ENCODE measurements at places on chromosomes 5 and 9. TPM values are rescaled to one million over a fixed set of nuclear protein-coding genes. Genes with fewer than 3 reads are reported as not detected.

The IFNA2 gene
- not detected for polyA plus RNA-seq

DNA sequence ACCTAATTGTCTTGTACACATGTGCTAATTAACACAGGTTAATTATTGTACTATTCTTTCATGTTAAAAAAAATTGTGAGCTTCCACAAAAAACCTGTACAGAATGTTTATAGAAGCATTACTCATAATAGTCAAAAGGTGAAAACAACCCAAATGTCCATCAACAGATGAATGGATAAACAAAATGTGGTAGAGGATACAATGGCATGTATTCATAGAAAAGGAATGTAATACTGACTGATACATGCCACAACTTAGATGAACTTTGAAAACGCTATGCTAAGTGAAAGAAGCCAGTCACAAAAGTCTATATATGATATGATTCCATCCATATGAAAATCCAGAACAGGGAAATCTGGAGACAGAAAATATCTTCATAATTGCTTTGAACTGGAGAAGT lies 25.6 kb downstream of the RRAGA start:
- DNase-seq, result no peak

DNA sequence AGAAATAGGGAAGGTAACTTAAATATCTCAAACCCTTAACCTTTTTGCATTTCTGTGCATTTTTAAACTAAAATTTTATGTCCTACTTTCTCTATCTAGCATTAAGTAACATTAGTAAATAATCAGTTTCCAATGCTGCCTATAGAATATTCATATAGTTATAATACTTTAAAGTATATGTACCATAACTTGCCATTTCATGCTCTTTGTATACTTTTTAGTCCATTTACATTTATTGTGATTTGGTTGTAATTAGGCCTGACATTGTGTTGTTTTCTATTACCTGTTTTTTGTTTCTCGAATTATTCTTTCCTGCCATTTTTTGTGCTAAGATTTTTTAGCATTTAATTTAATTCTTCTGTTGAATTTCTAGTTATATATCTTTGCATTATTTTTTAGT lies 13.7 kb downstream of the SLC12A2 start:
- DNase-seq, result no peak

The SLC25A48 gene
- 0.19 TPM for polyA plus RNA-seq

GRCh38 chr5:661891-662750 lies 31.0 kb downstream of the TPPP start:
- DNase-seq, result no peak

The CCDC187 gene
- 0.06 TPM for polyA plus RNA-seq

DNA sequence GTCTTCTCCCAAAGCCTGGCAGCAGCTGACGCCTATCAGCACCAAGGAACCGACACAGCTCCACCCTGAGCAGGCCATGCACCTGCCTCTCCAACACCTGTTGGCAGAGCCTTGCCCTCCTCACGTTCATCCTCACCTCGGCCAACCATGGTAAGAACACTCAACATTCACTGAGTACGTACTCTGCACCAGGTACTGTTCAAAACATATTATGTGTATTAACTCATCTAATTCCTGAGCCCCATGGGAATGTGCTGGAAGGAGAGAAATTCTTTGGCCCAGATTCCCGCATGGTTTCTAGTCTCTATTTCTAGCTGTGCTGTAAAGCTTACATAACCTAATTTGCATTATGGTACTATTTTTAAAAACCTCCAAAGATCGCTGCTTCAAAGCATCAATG lies 86.1 kb downstream of the GPR21 start:
- DNase-seq, result no peak

The ABLIM3 gene
- 89.7 TPM for polyA plus RNA-seq

- DNase-seq, result no peak
Observed at GRCh38 chr5:78691084-78691960, 42.8 kb upstream of the LHFPL2 start.

The MLANA gene
- 0.80 TPM for polyA plus RNA-seq

The PAEP gene
- not detected for polyA plus RNA-seq

The GOLM1 gene
- 49.1 TPM for polyA plus RNA-seq

DNA sequence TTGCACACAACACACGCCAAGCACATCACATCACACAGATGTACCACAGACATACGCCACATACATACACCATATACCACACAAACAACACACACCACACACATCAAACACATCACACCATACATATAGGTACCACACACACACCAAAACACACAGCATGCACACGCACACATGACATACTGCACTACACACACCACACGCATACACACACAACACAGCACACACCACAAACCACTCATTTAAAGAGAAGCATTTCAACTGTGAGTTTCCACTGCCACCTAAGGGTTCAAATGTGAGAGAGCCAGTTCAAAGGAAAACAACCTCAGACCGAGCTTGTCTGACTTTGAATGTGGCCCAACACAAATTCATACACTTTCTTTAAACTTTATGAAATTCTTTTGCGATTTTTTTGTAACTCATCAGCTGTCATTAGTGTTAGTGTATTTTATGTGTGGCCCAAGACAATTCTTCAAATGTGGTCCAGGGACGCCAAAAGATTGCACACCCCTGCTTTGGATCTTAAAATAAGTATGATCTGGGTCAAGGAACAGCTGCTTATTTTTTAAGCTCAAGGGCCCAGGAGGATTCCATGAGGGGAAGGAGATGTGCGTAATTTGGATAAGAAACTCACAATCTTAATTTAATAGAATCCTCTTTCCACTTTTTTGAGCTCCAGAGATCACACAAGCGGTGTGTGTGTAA lies 494.6 kb downstream of the GADD45G start:
- DNase-seq, result no peak

DNA sequence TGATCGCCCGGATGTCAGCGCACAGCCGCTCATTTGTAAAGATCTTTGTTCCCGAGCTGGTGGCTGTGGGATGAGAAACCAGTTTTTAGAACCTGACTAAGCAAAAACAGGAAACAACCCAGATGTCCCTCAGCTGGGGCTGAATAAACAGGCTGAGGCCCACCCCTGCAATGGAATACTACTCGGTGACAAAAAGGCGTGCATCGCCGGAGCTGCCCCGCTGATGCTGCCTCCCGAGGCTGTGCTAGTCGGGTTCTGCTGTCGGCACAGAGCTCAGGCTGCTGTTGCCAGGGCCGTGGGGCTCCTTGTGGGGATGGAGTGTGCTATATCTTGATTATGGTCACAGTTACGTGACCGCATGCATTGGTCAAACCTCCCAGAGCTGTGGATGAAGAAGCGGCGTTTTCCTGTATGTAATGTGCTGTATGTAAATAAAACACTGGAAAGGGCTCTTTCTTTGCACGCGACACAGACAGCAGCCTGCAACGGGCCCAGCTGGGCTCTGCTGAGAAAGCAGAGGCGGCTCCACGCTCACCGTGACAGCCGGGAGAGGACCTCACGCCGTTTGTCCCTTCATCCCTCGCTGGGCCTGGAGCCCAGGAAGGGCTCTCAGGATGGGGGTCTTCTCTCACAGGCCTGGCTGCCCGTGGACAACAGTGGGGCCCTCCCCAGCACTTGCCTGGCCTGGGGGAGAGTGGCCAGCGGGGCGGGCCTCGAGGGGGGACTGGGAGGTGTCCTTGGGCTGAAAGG lies 51.5 kb upstream of the RNU6ATAC start:
- DNase-seq, result no peak

- DNase-seq, result no peak
Observed at GRCh38 chr5:128965011-128965637, at the start of gene SLC27A6. TSS of gene SLC27A6 (plus strand) at chr5:128965488. CDS start at chr5:128966138, 650 bp downstream.

GRCh38 chr5:158899792-158900191 lies 199.9 kb downstream of the EBF1 start:
- DNase-seq, result no peak

The SPINK13 gene
- polyA plus RNA-seq, result 0.33 TPM

DNA sequence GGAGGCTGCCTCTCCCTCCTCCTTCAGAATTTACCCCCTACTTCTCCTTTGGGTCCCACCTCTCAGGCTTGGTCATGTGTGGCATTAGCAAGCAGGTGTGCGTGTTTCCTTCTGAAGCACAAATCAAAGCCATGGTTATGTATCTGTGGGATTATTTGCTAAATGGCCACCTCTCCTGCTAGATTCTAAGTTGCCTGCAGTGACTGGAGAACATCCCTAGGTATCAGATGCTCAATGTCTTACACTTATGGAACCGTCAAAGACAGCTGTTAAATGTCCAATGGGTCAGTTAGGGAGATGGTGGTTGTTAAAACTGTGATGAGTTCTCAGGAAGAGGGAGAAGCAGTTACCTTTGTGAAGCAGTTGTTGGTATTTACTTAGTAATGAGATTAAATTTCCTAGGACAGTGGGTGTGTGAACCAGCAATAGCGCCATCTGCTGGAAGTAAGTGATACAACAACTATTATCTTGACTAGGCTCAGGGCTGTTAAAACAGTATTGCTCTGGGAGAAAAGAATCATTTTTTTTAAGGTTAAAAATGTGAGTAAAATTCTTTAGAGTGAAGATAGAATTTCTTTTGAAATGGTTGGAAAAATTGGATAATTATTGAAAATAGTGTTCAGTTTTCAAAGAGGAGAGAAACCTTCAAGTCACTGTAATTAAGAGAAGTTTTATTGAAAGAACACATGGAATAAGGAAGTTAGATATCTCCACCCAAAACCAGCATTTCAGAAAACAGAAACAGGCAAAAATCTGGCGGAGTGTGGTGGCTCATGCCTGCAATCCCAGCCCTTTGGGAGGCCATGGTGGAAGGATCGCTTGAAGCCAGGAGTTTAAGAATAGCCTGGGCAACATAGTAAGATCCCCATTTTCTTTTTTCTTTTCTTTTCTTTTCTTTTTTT lies 71.3 kb downstream of the TMC1 start:
- DNase-seq, result peak; percentile 49

GRCh38 chr5:139524446-139524845 lies 36.7 kb upstream of the UBE2D2 start:
- no peak for DNase-seq

DNA sequence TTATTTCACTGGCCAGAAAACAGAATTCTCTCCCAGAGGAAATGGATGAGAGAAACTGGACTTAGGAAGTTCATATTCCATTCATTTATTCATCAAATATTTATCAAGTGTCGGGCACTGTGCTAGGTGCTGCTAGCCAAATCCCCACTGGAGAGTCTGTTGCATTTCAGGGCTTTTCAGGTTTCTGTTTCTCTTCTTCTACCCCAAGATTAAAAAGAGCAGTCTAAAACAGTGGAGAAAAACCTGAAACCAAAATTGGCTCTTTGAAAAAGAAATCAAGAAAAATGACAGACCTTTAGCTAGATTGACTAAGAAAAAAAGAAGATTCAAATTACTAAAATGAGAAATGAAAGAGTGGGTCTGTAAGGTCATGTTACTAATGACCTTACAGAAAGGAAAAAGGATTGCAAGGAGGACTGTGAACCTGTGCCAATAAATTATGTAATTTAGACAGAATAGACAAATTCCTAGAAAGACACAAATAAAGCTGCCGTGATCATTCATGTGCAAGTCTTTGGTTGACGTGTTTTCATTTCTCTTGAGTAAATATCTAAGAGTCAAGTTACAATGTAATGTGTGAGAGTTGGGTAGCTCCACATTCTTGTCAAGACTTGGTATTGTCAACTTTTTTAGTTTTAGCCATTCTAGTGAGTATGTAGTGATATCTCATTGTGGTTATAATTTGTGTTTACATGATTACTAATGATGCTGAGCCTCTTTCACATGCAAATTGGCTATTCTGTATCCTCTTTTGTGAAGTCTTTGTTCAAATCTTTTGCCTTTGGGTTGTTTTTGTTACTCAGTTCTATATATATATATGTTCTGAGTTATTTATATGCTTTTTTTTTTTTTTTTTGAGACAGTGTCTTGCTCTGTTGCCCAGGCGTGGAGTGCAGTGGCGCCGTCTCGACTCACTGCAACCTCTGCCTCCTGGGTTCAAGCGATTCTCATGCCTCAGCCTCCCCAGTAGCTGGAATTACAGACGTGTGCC lies 23.7 kb downstream of the SNX30 start:
- no peak for DNase-seq

DNA sequence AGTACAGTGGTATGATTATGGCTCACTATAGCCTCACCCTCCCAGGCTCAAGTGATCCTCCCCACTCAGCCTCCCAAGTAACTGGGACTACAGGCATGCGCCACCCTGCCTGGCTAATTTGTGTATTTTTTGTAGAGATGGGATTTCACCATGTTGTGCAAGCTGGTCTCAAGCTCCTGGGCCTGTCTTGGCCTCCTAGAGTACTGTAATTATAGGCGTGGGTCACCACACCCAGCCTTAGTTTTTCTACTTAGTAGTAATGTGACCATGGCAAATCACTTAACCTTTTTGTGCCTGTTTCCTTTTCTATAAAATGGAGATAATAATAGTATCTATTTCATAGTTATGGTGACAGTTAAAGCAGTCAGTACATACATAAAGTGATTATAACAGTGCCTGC lies 22.2 kb downstream of the GLE1 start:
- DNase-seq, result no peak

The TMEM245 gene
- polyA plus RNA-seq, result 45.4 TPM

The ECM2 gene
- 26.4 TPM for polyA plus RNA-seq

The NIPAL4 gene
- polyA plus RNA-seq, result 0.37 TPM
